ENCODE measurements at places on chromosomes 16 and 17. TPM values are rescaled to one million over a fixed set of nuclear protein-coding genes. Genes with fewer than 3 reads are reported as not detected.
A peak's percentile ranks its signal among the peaks of the same experiment; 100 is the strongest.

DNA sequence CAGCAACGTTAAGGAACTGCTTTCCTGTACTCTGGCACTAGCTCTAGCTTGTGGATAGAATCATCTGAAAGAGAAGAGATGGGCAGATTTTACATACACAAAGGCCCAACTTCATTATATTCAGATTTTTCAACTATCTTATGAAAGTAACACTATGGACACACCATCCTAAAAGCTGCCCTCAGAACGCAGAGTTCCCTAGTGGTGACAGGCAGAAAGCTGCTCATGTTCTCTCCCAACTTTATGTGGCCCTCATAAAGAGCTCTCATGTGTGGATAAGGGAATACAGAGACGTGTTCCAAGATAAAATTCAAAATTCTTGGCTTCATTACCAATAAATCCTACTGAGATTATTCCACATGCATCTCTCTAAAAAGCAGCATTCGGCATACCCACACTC lies 1.5 kb downstream of the CFAP20 start:
- no peak for DNase-seq

DNA sequence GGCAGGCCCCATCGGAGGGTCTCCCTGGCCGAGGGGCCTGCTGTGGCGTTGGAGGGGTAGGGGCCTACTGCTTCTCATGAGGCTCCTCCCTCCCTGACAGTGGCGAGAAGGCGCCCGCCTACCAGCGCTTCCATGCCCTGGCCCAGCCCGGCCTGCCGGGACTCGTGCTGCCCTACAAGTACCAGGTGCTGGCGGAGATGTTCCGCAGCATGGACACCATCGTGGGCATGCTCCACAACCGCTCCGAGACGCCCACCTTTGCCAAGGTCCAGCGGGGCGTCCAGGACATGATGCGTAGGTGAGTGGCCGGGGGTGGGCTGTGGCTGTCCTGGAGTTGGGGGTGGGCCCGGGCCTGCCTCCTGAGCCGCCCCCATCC lies 1.7 kb downstream of the CDT1 start:
- no peak for DNase-seq

- peak; percentile 92 for DNase-seq
These were observed 47.2 kb downstream of the ABCC1 start for GRCh38 chr16:15996432-15997109.

DNA sequence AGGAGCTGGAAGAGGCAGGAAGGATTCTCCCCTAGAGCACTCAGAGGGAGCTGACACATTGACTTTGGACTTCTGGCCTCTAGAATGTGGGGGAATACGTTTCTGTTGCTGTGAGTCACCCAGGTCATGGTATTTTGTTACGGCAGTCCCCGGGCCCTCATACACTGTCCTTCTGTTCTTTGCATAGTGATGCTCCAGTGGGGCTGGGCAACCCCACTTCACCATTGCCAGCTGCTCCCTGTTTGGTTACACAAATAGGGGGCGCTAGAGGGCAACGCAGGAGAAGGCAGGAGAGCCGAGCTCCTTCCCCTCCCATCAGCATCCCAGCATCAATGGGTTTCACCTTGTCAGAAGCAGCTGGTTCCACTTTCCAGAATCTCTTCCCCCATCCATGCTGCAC lies 257.7 kb upstream of the FOXF1 start:
- DNase-seq = peak; percentile 42

- no peak for DNase-seq
These were observed 55.0 kb downstream of the PITPNM3 start for GRCh38 chr17:6501359-6501758.

DNA sequence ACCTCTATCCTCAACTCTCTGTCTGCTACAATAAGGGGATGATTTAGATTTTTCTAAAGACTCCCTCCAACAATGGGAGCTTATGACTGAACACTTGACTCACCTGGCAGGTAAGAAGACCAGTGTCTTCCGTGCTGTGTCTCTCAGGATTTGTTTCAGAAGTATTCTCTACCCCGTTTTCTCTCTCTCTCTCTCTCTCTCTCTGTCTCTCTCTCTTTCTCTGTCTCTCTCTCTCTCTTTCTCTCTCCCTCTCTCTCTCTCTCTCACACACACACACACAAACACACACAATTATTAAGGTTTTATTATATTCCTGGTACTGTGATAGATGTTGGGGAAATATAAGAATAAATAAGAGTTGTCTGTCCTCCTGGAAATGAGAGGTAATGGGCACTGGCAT lies 263.9 kb downstream of the TOX3 start:
- DNase-seq = no peak

DNA sequence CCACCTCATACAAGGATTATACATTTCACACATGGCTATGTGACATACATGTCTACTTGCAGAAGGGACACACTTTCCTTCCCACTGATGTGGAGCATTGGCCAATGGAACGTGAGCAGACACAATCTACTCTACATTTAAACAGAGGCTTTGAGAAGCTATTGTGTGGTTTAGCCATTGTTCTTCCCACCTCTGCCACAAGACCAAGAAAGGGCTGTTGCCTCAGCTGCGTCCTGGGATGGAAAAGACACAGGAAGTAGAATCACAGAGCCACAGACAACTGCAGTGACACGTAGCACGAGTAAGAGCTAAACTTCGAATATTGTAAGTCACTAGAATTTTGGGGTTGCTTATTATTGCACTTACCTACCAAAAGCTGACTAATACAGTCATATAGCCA lies 33.3 kb downstream of the PRKCB start:
- DNase-seq = no peak

- no peak for DNase-seq
These were observed 187.6 kb downstream of the FTO start for GRCh38 chr16:53891409-53892139.

GRCh38 chr16:7888411-7888810 lies 555.8 kb downstream of the RBFOX1 start:
- DNase-seq = no peak

DNA sequence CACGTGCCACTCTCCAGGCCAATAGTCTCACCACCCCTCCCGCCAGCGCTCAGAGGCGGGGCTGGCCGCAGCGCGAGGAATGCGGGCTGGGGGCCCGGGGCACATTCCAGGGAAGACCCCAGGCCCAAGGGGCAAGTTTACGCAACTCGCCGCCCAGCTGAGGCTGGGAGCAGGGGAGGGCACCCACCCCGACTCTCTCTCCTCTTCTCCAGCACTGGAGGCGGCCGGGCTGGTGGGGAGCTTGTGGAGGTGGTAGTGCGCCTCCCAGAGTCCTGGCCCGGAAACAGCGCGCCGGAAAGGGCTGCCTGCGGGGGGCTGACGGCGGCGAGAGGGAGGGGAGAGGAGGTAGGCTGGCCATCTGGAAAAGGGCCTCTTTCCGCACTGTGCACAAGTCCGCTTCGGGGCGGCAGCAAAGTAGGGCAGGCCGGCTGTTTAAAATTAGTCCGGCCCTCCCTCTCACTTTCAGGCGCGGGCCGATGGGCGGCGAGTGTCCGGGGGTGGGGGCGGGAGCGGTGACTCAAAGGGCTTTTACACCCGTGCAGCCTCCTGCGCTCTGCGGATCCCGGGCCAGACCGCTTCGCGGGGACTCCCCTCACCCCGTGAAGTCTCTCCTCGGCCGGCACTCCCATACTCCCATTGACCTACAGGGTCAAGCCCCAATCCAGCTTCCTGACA lies 1.1 kb downstream of the FHOD1 start:
- peak; percentile 96 for DNase-seq

DNA sequence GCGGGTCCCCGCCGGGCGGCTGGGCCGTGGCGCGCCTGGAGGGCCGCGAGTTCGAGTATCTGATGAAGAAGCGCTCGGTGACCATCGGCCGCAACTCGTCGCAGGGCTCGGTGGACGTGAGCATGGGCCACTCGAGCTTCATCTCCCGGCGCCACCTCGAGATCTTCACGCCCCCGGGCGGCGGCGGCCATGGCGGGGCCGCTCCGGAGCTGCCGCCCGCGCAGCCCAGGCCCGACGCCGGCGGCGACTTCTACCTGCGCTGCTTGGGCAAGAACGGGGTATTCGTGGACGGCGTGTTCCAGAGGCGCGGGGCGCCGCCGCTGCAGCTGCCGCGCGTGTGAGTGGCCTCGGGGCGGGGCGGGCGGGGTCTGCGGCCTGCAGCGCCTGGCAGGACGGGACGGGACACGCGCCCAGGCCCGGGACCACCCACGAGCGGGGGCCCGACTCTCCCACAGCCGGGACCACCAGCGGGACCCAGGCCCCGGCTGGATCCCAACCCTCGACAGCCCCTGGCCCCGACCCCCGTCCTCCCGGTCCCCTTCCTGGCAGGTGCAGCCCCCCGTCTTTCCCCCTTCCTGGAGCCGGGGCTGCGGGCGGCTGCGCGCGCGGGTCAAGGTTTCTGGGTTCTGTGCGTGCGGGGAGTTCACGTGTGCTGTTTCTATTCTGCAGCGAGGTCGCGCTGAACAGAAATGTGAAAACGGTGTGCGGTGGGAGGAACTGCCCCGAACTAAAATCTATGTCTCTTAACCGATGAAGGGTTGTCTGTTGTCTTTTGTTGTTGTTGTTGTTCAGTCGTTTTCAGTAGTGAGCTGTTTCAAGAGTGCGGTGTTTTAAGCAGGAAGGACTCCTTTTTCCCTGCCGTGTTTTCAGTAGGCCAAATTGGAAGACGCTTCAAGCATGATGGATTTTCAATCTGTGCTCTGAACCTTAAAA lies 705 bp downstream of the FOXK2 start:
- DNase-seq = no peak

DNA sequence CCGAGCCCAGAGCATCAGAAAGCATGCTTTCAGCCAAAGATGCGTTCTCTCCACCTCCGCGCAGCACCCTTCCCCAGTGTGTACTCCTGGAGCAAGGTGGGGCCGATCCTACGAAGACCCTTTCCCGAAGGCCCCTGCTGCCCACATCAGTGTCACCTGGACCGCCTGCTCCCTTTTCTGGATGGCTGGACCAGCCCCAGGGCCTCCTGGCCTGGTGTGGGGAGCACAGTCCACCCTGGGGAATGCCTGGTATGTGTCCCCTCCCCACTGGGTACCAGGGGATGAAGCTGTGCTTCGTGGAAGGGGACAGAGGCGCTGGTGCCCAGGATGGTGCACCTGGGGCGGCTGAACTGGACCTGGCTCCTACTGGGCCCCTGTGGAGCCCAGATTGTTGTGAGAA lies 173.8 kb downstream of the SEC14L1 start:
- DNase-seq = no peak

GRCh38 chr17:49106321-49107210 lies 26.0 kb upstream of the B4GALNT2 start:
- DNase-seq = peak; percentile 34

GRCh38 chr17:33050611-33051140 lies 59.0 kb downstream of the SPACA3 start:
- DNase-seq = no peak

BCO1 gene
- not detected for total RNA-seq

MMP28 gene
- total RNA-seq = not detected

PRR14 gene
- total RNA-seq = 10.9 TPM

KRT39 gene
- total RNA-seq = 0.24 TPM

ALOXE3 gene
- total RNA-seq = not detected

MMP25 gene
- under 0.01 TPM for total RNA-seq

RNF151 gene
- not detected for total RNA-seq

FBXO39 gene
- total RNA-seq = not detected

KRTAP4-3 gene
- not detected for total RNA-seq

All from RPMI7951 (cell line).